ENCODE measurements at places on chromosomes 11 and 22.

GRCh38 chr11:130462101-130462885, 13.8 kb downstream of the ADAMTS15 start:
- no peak for DNase-seq

DNA sequence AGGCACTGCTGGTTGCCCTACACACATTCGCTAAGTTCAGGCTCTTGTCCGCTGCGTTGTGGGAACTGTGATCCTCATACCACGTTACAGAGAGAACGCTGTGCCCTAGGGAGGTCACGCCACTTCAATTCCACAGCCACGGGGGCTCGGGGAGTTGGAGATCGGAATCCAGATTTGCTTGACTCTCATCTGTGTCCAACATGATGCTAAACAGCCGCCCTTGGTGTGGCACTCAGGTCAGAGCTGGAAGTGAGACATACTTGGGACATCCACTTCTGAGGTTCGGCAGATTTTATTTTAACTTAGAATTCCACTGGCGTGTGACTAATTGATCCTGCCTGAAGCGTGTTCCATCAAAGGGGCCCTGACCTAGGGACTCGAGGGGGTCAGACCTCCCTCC, 41.7 kb downstream of the RIBC2 start:
- DNase-seq = no peak

DNA sequence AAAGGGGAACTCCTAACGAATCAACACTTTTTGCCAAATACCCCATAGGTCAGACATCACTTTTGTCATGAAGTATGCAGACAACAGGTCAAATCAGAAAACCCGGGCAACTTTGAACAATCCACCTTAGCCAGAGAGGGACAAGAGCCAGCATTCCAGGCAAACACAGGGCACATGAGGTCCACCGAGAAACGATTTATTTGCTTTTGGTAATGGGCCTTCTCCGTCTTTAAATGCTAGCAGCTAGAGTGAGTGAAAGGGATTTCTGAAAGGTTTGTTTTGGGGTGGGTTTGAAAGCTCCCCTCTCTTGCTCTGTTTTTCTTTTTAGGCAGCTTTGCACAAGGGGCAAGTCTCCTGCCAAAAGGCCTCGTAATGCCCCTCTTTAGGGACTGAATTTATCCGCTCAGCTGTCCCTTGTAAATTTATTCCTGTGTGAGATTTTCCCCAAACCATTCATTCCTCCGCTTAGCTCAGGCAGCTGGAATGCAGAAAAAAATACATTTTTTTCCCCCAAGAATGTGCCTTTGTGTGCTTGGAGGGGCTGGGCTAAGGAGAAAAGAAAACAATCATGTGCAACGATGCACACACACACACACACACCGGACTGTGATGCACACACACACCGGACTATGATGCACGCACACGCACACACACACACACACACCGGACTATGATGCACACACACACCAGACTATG, 196.9 kb downstream of the SNX19 start:
- no peak for DNase-seq

- no peak for DNase-seq
Measured at GRCh38 chr11:92211576-92212167, 12.9 kb upstream of the FAT3 start.

GRCh38 chr22:19394274-19395050, 37.1 kb downstream of the HIRA start:
- DNase-seq = no peak

DNA sequence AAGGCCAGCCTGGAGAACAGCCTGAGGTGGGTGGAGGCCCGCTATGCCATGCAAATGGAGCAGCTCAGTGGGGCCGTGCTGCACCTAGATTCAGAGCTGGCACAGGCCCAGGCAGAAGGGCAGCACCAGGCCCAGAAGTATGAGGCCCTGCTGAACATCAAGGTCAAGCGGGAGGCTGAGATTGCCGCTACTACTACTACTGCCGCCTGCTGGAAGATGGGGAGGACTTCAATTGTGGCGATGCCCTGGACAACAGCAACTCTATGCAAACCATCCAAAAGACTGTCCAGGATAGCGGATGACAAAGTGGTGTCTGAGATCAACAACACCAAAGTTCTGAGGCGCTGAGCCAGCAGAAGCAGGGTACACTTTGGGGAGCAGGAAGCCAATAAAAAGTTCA, 3.1 kb upstream of the TMEM218 start:
- DNase-seq = no peak

GRCh38 chr11:109036011-109036410, 371.1 kb downstream of the DDX10 start:
- no peak for DNase-seq

- no peak for DNase-seq
Measured at GRCh38 chr11:37038911-37039310, 440.9 kb upstream of the RAG2 start.
